ENCODE measurements at places on chromosomes 1 and 21. TPM values are rescaled to one million over a fixed set of nuclear protein-coding genes. Genes with fewer than 3 reads are reported as not detected.

Gene KRTAP7-1
- not detected for total RNA-seq

Gene FMO2
- total RNA-seq: not detected

Gene PGLYRP4
- total RNA-seq: not detected

Gene GPR25
- total RNA-seq: not detected

Gene PTAFR
- 0.12 TPM for total RNA-seq

Gene HORMAD1
- not detected for total RNA-seq

Data from Caco-2 (cell line).